Activated naive CD4-positive, alpha-beta T cell treated with anti-CD3 and anti-CD28 coated beads, Interleukin-2, amount 50 U/mL, for 72 hours (primary cell): ENCODE measurements at places on chromosomes 4 and X. TPM values are rescaled to one million over a fixed set of nuclear protein-coding genes. Genes with fewer than 3 reads are reported as not detected.

DNA sequence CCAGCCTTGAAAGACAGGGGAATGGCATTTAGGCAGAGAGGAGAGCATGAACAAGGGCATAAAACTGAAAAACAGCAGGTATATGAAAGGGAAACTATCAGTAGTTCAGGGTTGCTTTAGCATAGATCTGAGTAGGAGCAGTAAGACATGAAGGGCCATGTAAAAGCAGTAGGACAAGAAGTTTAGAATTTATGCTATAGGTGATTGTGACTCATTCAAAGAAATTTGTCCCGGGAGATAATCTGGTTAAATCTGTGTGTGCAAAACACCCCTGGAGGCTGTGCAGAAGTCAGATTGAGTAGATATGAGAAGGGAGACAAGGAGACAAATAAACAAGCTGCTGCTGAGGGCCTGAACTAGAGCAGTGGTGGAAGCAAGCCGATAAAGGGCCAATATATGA is 109.1 kb upstream of the BMP3 start:
- no peak for DNase-seq

The TLR3 gene
- not detected for total RNA-seq

The BGN gene
- not detected for total RNA-seq

DNA sequence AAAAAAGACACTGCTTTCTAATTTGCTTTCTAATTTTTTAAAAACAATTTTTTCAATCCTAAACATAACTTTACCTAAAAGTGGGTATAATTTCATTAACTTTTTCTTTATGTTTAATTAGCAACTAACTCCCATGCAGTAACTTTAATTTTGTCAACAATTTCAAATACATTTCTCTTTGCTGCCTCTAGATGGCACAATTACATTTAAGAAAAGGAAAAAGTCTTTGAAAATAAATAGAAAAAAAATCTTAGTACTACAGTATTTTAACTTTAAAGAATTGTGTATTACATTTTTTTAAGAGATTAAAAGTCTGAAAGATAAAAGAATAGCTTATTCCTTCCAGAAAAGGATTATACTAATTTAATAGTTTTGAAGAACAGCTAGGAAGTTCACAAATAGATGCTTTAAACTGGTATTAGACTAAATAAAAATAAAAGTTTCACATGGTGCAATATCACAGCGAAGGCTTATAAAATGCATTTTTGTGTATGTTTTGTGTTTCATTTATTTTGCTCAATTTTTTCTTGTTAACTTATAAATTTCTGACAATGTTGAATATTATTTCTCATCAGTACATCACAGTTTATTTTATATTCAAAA is 105.1 kb downstream of the ADGRA3 start:
- DNase-seq = no peak

DNA sequence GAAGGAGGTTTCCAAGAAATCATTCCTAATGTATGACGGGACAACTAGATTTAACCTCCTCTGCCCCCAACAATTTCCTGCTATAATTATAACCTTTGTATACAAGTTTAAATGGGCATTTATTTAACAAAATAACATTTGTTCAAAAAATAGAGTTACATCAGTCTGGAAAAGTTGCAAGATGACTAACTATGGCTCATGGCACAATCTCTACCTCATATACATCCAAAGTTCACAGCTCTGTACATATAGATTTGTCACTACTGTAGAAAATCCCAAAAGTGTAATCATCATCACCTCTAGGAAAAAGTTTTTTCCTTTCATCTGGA is 3.8 kb upstream of the RPS6KA3 start:
- no peak for DNase-seq

DNA sequence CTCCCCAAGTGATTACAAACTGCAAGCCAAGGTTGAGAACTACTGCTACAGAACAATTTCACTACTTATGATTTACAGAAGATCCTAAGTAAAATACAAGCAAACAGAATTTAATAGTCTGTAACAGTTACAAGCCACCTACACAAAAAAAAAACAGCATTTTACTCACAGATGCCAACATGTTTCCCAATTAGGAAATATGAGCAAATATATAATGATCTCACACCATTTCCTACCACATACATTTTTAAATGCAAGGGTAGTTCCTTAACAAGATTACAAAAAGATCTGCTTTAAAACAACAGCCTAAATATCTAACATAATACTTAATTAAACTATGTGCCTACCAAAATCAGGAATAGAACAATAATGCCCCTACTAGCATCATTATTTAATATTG is 63.4 kb downstream of the EFHC2 start:
- DNase-seq = no peak

GRCh38 chr4:119314356-119314755 is 7.6 kb downstream of the FABP2 start:
- DNase-seq = no peak

The ESX1 gene
- total RNA-seq = not detected

DNA sequence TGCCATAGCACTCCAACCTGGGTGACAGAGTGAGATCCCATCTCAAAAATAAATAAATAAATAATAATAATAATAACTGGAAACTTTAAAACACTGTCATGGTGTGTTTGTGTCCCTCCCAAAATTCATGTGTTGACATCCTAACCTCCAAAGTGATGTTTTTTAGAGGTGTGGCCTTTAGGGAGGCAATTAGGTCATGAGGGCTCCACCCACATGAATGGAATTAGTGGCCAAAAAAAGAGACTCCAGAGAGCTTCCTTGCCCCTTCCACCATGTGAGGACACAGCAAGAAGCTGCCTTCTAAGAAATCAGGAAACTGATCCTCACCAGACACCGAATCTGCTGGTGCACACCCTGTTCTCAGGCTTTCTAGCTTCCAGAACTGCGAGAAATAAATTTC is 23.8 kb upstream of the RAPGEF2 start:
- no peak for DNase-seq

The SUPT20HL1 gene
- 0.21 TPM for total RNA-seq

The PDCL2 gene
- not detected for total RNA-seq

GRCh38 chr4:86791126-86791525 is 58.1 kb downstream of the SLC10A6 start:
- no peak for DNase-seq

GRCh38 chr4:1839282-1839681 is 16.7 kb downstream of the LETM1 start:
- no peak for DNase-seq

DNA sequence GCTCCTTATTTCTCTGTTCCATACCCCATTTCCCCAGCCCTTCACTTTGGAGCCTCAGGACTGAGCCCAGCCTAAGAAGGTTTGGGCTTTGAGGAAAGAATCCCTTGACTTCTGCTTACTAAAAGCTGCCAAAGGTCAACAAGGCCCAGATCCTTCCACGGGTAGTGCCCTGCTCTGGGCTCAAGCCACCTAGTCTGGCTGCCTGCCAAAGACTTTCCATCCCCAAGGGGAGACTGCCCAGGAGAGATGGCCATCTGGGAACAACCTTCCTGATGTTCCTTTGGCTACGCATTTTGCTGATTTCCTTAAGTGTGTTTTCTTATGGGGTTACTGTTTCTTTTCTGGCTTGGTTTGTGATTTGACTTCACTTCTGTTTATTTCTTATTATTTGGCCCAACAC is 49.8 kb upstream of the NDP start:
- DNase-seq = no peak

The SMS gene
- total RNA-seq = 105 TPM

The PJA1 gene
- 18.1 TPM for total RNA-seq

DNA sequence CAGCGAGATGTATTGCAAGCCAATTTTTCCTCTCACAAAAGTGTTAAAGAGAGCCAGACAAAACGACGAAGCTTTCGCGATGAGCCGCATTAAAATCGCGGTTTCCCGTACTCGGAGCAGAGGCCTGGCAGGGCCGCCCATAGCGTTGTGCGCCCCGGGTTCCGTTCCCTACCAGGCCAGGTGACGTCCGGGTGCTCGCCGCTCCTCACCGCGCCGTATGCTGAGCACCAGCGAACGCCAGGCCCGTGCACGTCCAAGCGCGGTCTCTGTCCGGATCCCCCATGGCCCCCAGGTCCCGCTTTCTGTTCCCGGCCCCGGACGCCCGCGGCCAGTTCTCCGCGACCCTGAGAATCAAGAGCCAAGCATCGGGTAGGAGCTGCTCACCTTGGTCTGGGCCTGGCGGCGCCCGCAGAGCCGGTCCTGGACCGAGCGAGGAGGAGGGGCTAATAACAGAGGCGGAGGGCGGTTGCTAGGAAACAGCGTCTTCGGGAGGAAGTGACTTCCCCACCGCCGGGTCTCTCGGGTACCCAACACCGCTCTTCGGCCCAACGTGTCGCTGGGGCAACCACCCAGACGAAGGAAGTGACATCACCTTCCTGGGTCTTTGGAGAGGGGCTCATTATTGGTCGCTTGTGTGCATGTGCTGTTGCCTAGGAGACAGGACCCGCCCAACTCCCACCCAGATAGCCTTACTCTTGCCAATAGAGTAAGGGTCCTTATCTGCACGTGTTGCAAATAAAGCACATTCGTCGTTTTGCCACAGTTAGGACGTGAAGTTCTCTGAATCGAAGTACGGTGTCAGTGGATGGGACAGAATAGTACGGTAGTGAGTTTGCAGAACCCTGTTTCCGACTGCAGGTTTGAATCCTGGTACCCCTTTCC is at the start of gene MAP9:
MAP9 (minus strand) TSS at position 579 of the 882 bp plus-strand sequence. CDS start 1,115 bp downstream, outside the sequence.
- peak; percentile 84 for DNase-seq

The DRP2 gene
- 1.1 TPM for total RNA-seq

The EDA gene
- 4.6 TPM for total RNA-seq

GRCh38 chr4:170229006-170229405 is 139.2 kb upstream of the AADAT start:
- DNase-seq = no peak

- no peak for DNase-seq
These were observed 67.9 kb downstream of the NDST3 start for GRCh38 chr4:118102195-118102594.

The PPBP gene
- not detected for total RNA-seq

The USP26 gene
- total RNA-seq = not detected

DNA sequence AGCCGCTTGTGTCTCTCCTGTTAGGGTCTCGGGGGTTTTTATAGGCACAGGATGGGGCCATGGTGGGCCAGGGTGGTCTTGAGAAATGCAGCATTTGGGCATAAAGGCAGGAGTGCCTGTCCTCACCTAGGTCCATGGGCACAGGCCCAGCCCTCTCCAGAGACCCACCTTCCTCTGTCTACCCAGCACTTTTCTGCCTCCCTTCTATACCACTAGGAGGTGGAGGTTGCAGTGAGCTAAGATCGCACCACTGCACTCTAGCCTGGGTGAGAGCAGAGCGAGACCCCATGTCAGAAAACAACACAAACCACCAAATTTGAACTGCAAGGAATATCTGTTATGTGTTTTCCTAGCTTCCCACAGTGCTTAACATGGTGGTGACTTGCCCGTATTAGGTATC is 38.0 kb downstream of the MOB1B start:
- no peak for DNase-seq

DNA sequence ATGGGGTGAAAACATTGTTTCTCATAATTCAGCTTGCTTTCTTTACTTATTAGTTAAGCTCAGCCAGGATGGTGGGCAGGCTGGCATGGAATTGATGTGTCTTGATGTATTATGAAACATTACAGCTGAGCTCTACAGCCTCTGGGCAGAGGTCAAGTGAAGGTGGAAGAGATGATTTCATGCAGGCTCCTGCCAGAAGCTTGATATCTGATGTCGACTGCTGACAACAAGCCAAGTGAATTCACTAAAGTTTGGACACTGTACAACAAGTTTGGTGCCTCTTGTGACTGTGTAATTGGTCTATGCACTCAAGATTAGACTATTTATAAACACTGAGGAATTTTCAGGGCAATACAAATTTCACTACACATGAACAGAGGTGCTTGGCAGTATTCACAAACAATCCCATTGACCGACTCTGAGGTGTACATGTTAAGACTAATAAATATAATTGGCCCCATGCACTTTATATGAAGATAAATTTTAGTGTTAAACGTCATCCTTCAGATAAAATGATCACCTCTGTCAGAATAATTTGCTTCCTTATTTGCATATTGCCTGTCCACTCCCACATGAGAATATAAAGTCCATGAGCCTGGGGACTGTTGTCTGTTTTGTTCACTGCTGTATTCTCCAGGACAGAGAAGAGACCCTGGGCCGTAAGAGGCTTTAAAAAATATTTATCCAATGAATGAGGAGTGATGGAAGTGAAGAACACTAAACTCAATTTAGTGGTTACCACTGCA is 612.2 kb downstream of the IQCM start:
- no peak for DNase-seq

GRCh38 chrX:115929480-115929879 is 241.1 kb upstream of the AGTR2 start:
- DNase-seq = no peak

GRCh38 chrX:109623997-109624396 is 975 bp downstream of the KCNE5 start:
- no peak for DNase-seq

DNA sequence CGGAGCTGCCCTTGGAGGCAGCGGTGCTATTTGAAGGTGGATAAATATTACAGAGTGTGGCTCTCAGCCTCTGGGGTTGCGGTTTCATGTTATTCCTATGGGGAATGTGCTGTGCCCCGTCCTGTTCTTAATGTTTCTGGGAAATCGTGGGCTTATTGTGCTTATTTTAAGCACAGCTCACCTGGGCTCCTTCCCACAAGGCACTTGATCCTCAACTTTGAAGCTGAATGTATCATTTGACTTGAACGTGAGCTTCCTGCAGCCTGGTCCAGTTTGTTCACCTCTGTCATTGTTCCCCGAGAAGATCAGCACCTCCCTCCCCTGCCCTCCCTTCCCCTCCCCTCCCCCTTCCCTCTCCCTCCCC is 3.9 kb downstream of the SORCS2 start:
- no peak for DNase-seq

- DNase-seq = no peak
These were observed 36.3 kb upstream of the GATB start for GRCh38 chr4:151797131-151797530.

GRCh38 chr4:24330573-24330972 is 253.8 kb downstream of the DHX15 start:
- no peak for DNase-seq

The CDX4 gene
- not detected for total RNA-seq
